Right cardiac atrium (tissue), 5 donors: ENCODE measurements at places on chromosomes 5 and 9. TPM values are rescaled to one million over a fixed set of nuclear protein-coding genes. Genes with fewer than 3 reads are reported as not detected.

GRCh38 chr9:104022083-104022482, 72.0 kb upstream of the SMC2 start:
- DNase-seq, result no peak

DNA sequence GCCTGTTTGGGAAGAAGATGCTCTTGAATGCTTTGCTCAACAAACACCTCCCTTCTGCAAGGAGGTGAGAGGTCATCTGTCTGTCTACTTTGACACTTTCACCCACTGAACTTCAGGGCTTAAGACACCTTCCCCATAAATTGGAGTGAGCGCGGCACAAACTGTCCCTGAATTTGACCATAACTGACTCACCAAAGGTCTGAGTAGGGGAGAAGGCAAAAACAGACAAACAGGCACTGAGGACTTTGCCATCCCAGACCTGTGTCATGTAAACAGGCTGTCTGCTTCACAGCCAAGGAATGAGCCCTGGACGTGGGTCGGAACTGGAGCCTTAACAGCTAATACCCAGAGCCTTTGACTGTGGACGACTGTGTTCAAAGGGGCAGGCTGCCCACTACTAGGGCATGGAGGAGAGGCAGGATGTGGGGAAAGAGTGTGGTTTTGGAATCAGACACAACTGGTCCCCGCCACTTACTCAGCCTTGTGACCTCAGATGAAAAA, 320.9 kb upstream of the KLF4 start:
- DNase-seq, result no peak

DNA sequence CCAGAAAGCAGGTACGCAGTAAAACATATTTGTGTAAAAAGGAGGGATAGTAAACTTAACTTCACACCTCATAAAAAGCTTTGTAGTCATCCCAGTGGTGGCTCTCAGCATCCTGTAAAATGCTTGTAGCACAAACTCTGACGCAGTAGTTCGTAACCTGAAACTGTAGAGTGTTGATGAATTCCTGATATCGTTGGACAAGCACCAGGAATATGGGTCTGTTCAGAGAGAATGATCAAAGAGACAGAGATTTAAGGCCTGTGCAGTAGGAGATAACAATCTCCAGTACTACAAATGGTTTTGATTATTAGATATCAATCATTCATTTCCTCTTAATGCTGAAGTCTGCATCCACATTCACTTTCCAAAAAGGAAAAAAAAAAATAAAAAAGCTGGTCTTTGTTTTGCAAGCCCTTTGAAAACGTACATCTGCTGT, 148.5 kb downstream of the KIAA0825 start:
- DNase-seq, result no peak

The INSL4 gene
- not detected for total RNA-seq

- no peak for DNase-seq
These were observed 516 bp downstream of the MAST4 start for GRCh38 chr5:66596636-66597182.

The GFI1B gene
- 0.56 TPM for total RNA-seq

DNA sequence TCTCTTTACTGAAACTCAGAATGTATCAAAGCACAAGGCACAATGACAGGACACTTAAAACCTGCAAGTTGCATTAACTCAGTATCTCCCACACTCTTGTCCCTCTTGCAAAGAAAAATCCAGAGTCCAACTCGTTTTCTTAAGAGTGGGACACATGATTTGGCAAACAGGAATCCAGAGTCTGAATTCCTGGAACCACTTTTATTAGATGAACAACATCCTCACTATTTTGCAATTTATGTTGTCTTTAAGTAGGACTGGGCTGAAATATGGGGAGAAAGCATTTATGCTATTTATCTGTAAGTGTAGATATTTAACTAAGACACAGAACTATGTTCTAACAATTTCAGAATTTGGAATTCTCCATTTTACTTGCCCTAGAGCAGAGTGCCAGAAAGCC, 69.1 kb downstream of the ABCA1 start:
- no peak for DNase-seq

The PCDHA4 gene
- 0.14 TPM for total RNA-seq

DNA sequence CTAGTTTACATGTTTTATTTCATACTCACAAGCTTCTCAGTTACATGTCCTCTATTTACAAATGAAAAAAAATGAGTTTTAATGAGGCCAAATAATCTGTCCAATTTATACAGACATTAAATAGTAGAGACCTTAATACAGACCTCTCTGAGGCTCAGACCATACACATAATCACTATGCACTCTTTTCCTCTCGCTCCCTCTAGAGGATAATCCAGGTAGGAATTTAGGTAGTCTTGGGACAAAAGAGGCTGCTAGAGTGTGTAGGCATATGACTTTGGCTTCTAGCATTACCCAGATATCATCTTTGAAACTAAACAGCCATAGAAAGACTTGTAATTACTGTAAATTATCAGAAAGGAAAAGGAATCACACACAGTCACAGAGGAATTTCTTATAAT, 444.7 kb downstream of the HINT1 start:
- no peak for DNase-seq

DNA sequence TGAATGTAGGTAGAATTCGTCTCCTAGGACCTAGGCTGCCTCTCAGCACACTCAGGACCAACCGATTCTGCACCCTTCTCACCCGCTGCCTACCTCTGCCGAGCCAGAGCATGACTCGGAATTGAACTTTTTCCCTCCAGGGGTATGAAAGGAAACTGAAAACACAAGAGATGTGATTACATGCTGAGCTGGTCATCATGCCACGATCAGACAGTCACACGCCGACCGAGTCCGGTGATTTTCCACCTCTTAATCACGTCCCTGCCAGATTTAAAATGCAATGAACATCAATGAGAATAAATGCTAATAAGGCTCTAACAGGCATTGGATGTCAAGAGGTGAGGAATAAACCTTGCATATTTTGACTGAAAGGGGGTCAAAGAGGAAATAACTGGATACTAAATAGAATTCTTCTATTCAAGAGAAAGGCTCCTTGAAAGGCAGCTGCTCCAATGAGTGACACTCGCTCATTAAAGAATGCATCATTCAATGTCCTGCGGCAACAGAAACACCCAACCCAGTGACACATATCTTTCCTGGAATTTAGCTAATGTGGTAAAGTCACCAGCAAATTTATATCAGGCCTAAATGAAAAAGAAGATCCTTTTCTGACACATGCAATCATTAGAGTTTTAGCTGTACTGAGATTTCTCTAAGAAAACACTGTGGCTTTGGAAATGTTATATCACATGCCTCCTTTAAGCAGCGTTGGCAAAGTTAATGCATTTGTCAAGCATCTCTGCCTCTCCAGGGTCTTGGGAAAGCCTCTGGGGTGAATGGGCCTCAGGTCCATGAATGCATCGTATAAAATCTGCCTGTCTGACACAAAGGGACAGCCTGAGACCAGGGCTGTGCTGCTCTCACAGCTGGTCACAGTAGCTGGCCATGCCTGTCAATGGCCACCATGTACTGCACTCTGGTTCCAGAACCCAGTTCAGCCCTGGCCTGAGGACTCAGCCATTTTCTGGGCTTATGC, 128.7 kb downstream of the SPOCK1 start:
- DNase-seq, result no peak

DNA sequence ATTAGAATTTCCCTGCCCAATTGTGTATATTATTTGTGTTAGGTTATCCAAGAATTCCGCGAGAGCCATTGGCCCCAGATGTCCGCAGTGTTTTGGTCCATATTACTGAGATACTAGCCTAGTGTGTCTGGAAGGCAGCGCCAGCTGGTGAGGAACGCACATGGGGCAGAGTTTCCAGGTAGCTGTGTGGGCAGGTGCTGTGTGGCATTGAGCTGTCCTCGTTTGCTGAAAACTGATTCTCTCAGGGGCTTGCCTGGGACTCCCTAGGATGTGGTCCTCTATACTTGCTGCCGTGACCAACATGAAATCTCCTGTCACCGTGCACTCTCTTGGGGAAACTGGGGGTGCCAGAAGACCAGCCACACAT, 288.7 kb downstream of the FANCC start:
- DNase-seq, result peak; percentile 45

The SLC27A6 gene
- total RNA-seq, result 29.7 TPM

DNA sequence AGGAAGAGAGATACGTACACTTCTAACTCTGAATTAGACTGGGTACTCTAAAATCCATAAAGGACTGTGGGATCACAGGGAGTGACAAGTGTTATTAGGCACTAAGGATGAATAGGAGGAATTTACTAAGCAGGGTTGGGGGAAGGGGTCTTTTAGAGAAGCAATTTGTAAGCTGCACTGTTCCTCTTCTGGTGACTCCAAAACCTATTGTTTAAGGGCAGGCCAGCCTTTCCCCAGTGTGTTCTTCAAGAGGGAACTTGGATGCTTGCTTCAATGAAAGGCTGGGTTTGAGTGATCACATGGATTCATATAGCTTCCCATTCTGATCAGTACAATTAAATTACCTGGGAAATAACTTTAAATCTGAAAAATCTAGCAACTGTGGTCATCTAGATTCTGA, 71.8 kb downstream of the STX17 start:
- no peak for DNase-seq

DNA sequence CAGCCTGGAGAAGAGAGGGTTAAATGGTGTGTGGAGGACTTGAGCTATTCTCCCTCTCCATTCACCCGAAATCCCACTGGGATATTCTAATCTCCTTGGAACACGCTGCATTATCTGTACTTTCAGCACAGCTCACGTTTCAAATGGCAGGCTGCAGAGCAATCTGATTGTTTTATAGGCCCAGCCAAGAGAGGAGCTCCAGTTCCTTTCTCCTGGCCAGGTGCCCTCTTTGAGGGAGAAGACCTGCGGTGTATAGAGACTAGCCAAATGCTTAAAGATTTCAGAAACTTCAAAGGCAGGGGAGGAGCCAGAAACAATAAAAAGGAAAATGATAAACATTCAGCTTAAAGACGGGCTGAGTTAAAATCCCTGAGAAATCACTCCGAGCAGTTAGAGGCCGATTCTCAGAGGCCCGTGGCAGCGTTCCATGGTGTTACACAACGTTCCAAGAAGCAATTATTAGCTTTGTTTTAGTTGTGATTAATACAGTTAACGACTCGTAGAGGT, 564.0 kb upstream of the KLF4 start:
- peak; percentile 93 for DNase-seq

- no peak for DNase-seq
These were observed 106.1 kb downstream of the UBAP2 start for GRCh38 chr9:33942471-33943083.

DNA sequence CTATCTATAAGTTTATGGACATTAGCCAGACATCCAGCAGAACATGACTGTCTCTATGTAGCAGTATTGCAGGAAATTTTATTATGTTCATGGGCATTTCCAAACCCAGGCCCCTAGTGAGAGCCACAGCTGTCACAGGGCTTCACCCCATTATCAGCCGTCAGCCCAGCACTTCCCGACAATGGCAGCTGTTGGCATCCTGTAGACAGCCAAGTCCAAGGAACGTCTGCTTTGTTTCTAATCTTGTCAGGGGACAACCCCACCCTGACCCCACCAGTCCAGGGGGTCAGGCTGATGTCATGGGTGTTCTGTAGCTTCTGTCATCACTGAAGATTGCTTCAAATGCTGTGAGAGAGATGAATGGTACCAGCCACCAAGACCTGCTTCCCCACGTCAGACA, 565.3 kb upstream of the BRINP1 start:
- DNase-seq, result no peak

The AMBP gene
- not detected for total RNA-seq

The OR1L1 gene
- total RNA-seq, result not detected

The MYORG gene
- 5.2 TPM for total RNA-seq

DNA sequence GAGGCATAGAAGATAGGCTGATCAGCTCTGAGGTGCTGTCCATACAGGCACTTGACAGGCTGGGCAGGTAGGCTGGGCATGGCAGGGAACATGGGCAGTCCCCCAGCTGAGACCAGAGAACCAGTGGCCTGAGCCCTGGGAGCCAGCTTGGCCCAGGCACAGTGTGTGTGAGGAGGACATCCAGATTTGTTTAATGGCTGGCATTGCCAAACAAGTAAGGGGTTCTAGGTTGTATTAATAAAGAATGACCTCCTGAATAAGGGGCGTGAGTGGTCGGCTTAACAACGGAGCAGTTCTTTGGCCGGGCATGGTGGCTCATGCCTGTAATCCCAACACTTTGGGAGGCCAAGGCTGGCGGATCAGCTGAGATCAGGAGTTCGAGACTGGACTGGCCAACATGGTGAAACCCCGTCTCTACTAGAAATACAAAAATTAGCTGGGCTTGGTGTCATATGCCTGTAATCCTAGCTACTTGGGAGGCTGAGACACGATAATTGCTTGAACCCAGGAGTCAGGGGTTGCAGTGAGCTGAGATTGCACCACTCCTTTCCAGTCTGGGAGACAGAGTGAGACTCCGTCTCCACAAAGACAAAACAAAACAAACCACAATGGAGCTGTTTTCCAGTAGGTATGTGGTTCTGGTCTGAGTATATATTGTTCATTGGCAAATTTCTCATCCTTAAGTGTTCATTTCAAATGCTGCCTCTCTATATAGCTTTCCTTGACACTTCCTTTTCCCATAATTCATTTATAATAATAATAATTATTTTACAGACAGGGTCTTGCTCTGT, 56.2 kb downstream of the ANGPTL2 start:
- no peak for DNase-seq

The PCDHA9 gene
- not detected for total RNA-seq

The RNF224 gene
- not detected for total RNA-seq

DNA sequence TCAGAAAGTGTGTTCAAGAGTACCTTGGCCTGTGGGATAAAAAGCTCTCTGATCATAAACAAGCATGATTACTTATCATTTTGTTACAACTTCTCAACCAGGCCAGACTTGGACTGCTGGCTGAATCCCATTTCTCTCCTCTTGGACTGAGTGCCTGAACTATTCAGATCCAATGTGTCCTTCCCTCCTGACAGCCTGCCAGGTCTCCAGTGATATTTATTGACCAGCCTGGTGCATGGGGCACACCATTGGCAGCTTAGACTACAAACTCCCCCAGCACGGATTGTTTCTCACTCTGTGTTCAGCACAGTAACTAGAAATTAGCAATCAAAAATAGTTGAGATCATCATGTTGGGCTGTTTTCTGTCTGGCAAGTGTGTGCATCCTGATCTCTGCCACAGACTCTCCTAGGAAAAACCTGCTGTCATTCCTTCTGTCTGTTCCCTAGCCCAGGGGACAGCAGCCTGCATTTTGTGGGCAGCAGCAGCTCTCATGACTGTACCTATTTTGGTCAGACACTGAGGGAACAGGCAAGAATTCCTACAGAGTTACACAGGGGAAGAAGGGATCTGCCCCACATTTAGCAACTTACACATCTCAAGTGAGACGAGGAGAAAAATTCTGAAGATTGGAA, 348.1 kb downstream of the ADAMTS6 start:
- DNase-seq, result no peak

DNA sequence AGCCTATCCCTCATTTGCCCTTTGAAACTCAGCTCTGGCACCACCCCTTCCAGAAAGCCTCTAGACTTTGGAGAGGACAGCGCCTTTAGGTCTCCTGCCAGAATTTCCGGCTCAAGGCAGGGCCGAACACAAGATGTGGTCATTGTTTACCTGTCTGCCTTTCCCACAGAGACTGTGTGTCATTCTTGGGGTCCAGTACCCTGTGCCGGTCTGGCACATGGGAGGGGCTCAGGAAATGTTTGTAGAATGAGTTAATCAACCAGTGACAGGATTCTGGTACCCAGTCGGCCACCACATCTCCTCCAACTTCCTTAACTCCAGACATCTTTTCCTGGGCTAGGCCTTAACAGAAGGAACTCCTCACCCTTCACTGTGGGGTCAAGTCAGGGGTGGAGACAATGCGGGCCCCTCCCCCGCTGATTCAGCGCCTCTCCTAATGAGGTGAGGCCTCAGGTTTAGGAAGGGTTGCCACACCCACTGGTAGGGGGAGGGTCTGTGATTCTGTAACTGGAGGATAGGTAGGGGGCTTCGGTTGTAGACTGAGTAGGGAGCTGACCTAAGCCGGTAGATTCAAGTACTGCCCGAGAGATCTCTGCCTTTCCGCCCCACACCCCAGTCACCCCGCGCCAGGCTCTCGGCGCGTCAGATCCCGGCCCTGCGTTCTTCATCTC, 29.3 kb downstream of the PCDH1 start:
- DNase-seq, result peak; percentile 72

The MCC gene
- 27.0 TPM for total RNA-seq
